ENCODE measurements at places on chromosomes 3 and 15.

GRCh38 chr3:55647670-55648069, 160.6 kb upstream of the WNT5A start:
- DNase-seq = no peak

DNA sequence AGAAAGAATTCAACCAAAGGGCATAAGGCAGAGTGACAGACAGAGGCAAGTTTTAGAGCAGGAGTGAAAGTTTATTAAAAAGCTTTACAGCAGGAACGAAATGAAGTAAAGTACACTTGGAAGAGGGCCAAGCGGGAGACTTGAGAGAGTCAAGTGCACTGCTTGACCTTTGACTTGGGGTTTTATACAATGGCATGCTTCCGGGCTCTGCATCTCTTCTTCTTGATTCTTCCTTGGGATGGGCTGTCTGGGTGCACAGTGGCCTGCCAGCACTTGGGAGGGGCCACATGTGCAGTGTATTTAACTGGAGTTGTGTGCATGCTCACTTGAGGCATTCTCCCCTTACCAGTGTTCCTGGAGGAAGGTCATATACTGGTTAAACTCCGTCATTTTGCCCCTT, 30.4 kb upstream of the KLHL25 start:
- DNase-seq = no peak

- no peak for DNase-seq
Measured at GRCh38 chr3:33173103-33173502, 45.5 kb downstream of the SUSD5 start.

- DNase-seq = no peak
Measured at GRCh38 chr3:109213321-109213720, 76.8 kb downstream of the C3orf85 start.

GRCh38 chr15:59376733-59377132, 4.1 kb upstream of the MYO1E start:
- DNase-seq = no peak

Data from GM18507 (cell line).